ENCODE measurements at places on chromosomes 16 and 17.
A peak's percentile ranks its signal among the peaks of the same experiment; 100 is the strongest.

- ATAC-seq, result peak; percentile 79
These were observed 76.6 kb downstream of the CMIP start for GRCh38 chr16:81521141-81521626.

DNA sequence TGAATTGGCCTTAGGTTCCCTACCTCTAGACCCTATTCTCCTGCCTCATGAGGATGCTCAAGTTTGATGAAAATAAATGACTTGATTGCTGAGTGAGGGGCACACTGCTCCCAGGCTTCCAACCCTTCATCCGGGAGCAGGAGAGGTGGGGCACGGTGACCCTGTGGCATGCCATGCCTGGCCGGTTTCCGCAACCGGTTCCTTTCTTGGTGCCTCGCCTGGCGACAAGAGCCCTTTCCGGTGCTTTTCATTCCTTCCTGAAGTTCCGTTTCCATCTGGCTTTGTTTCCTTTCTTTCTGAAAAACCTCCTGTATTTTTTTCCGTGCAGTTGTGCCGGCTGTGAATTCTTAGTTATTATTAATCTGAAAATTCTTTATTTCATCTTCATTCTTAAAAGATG, 27.7 kb downstream of the CRAMP1 start:
- no peak for ATAC-seq

DNA sequence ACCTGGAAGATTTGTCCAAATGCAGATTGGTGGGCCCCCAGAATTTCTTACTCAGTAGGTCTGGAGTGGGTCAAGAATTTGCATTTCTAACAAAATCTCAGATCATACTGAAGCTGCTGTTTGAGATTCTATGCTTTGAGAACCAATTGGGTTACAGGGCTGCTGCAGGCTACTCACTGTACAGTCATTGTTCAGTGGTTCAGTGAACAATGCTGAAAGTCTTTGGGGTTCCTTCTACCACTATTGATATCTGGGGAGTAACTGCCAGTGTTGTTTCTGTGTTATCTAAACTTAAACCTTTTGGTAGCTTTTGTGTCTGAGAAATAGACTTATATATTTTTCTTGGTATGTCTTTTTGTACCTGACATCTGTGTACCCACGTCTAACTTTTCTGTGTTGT, 187.5 kb downstream of the TANC2 start:
- ATAC-seq, result peak; percentile 58

DNA sequence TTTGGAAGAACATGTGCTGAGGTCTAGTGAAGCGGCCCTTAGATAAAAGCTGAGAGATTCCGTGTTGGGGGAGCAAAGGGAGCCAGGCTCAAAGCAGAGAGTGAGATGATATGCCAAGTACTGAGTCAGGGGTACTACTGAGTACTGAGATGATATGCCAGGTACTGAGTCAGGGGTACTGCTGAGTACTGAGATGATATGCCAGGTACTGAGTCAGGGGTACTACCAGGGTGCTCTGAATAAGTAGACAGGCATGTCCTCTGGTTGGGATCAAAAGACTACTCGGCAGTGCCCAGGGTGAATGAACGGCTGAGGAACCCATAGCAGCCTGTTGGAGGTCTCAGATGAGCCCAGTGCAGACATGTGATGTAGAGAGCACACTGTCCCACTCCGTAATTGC, 239.0 kb downstream of the SOX9 start:
- ATAC-seq, result peak; percentile 24

DNA sequence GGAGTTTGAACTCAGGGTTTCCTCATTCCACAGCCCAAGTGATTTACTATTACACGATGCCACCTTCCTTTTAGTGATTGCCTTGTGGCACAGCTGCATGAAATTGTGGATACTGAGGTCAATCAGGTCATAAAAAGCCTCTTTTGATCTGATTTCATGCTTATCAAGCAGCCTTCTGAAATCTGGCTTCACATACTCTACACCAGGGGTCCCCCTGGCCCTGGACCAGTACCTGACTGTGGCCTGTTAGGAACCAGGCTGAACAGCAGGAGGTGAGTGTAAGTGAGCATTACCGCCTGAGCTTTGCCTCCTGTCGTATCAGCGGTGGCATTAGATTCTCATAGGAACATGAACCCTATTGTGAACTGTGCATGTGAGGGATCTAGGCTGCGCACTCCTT, 13.8 kb downstream of the SLFN5 start:
- ATAC-seq, result no peak

DNA sequence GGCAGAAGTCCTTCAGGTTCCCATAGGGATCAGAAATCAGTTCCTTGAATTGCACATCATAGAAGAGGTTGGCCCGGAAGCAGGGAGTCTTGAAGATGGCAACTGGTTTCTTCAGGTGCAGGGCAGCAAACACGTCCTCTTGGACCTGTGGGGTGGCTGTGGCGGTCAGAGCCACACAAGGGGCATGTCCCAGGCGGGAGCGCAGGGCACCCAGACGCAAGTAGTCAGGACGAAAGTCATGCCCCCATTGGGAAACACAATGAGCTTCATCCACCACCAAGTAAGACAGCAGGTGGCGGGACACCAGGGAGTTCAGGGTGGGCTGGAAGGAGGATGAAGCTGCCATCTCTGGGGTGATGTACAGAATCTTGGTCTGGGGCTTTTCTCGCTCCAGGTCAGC, 4.4 kb downstream of the RECQL5 start:
- no peak for ATAC-seq

DNA sequence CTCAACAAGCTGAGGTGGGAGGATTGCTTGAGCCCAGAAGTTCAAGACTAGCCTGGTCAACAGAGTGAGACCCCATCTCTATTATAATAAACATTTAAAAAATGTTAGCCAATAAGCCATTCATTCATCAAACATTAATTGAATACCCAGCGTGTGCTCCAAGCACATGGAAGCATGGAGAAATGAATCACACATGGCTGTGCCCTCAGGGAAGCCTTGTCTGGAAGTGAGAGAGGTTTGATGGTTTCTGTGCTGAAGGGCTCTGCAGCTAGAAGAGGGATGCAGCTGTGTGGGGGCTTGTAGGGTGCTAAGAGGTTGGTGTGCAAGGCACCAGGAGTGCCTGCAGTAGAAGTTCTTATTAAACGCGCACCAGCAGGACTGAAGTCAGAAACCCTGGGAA, 11.2 kb downstream of the CYB5D2 start:
- no peak for ATAC-seq

- ATAC-seq, result peak; percentile 27
These were observed 52.4 kb downstream of the CYTH1 start for GRCh38 chr17:78729641-78730040.

- ATAC-seq, result no peak
These were observed 1.7 kb downstream of the MYOCD start for GRCh38 chr17:12667299-12667958.

- no peak for ATAC-seq
These were observed 234.9 kb upstream of the CIBAR2 start for GRCh38 chr16:85347213-85347591.

- ATAC-seq, result no peak
These were observed 29.5 kb upstream of the RPH3AL start for GRCh38 chr17:381941-382643.

GRCh38 chr16:80527297-80527696, 13.5 kb upstream of the DYNLRB2 start:
- peak; percentile 89 for ATAC-seq

- ATAC-seq, result peak; percentile 56
These were observed 394.5 kb upstream of the C16orf82 start for GRCh38 chr16:26672206-26672605.

DNA sequence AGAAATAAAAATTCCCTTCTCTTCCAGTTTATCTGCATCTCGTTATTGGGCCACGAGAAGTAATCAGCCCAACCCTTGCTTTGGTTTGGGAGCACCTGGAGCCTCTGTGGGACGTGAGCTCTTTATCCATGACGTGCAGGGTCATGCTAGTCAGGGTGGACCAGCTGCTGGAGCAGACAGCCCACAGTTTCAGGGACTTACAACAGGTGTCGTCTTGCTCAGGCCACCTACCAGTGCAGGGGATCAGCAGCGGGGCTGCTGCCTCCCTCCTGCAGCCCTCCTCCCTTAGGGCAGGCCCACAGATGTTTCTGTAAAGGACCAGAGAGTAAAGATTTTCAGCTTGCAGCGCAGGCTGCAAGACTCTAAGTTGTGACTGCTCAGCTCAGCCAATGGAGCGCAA, 16.9 kb downstream of the ADAD2 start:
- ATAC-seq, result no peak

- ATAC-seq, result no peak
These were observed 18.3 kb upstream of the ATP2C2 start for GRCh38 chr16:84349862-84350684.

GRCh38 chr16:70694088-70694867, 8.4 kb upstream of the MTSS2 start:
- ATAC-seq, result no peak

GRCh38 chr16:48076455-48077012, 79.3 kb downstream of the ABCC12 start:
- ATAC-seq, result no peak

GRCh38 chr17:77400445-77400870, 259.7 kb downstream of the SEC14L1 start:
- ATAC-seq, result peak; percentile 78

DNA sequence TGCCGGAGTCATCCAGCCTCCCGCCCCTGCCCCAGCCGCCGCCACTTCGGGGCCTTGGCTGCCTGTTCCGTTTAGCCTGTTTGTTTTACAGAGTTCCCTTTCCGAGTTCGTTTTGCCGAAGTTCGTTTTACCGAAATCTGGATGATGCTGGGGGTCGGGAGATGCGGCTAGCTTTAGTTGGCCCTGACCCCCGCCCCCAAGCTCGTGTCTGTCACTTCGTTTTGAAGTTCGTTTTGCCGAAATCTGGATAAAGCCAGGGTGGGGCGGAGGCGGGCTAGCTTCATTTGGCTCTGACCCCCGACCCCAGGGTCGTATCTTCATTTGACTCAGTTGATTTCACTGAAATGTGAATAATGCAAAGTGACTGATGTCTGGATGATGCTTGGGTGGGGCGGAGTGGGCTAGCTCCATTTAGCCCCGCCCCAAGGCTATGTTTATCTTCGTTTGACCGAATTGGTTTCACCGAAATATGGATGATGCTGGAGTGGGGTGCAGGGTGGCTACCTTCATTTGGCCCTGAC, 591 bp downstream of the PSMD7 start:
- ATAC-seq, result peak; percentile 54

GRCh38 chr16:78092758-78093157, 6.7 kb upstream of the WWOX start:
- no peak for ATAC-seq

DNA sequence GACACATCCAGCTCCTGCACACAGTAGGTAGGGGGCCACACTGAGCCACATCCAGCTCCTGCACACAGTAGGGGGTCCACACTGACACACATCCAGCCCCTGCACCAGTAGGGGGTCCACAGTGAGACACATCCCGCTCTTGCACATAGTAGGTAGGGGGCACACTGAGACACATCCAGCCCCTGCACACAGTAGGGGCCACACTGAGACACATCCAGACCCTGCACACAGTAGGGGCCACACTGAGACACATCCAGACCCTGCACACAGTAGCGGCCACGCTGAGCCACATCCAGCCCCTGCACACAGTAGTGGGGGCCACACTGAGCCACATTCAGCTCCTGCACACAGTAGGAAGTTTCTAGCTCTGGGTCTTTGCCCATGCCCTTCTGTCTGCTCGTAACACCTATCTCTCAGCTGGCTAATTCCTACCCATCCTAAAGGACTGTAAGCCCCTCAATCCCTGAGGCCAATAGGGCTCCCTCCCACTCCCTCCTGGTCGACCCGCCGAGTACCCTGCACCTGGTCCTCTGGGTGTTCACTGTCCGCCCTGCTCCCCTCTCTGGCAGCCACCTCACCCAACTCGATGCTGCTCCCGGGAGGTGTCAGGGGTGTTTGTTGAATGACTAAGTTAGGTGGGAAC, 9.4 kb upstream of the ATP2A3 start:
- no peak for ATAC-seq

DNA sequence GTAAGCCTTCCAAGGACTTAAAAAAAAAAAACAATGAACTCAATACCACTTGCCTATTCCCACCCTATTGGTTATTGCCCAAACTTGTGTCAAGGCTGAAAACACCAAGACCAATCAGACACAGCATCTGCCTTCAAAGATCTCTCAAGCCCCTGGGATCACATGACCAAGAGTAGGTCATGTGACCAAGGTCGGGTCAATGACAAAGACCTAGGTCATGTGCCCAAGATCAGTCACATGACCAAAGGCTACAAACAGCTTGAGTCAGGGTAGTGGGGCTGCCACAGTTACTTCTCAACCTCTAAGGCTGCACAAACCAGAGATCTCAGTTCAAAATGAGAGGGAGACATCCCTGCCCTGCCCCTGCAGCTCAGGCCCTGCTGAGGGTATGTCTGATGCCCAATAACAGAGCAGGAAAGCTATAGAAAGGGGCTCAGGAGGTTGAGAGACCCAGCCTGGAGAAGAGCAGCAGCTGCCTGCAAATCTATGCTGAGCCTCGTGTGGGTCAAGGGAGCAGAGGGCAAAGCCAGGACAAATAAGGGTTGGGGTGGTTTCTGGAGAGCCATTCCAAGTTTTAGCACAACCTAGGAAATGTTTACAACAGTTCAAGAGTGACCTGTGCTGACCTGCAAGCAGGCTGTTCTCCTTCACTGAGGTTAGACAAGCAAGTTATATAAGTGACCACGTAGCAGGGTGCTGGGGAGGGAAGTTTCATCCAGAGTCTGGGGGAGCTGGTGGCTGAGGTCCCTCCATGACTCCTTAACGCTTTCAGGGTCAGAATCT, 48.8 kb downstream of the PIMREG start:
- ATAC-seq, result no peak
